ENCODE measurements at places on chromosomes 13 and 19.

DNA sequence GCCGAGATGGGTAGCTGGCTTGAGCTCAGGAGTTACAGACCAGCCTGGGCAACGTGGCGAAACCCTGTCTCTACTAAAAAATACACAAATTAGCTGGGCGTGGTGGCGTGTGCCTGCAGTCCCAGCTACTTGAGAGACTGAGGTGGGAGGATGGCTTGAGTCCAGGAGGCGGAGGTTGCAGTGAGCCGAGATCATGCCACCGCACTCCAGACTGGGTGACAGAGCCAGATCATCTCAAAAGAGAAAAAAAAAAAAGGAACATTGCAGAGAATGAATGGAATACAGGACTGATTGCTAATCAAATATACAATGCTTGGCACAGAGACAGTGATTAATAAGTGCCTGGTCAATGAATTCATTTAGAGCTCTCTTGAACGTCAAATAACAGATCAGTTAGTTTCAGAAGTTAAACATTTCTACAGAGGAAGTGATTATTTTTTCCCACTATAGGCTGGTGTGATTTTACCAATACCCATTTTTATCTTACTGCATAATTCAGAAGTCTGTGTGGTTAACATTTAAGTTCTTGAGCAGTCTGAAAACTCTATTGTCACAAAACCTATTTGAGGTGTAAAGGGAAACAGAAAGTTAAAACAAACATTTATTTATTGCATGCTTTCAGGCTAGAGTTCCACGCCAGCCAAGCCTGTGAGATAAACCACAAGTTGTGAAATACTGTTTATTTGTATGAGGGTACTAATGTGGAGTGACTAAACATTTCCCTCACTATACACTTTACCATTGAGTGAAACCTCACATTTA, 7.7 kb upstream of the TBC1D4 start:
- no peak for DNase-seq

DNA sequence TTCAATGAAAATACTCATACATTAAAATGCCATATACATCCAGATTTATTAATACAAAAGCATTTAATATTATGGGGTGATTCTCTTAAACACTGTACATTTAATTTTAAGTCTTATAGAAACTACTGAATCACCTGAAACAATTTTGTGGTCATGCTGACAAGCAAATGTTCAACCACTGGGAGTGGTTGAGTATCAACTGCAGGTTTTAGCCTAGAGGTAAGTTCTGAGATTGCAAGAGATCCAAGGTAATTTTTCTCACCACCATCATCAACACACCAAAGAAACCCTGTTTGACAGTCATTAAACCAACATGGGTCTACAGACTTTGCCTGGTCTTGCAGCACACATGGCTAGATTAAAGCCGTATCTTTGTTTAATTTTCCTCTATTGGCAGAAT, 196.3 kb downstream of the LHFPL6 start:
- DNase-seq, result no peak

DNA sequence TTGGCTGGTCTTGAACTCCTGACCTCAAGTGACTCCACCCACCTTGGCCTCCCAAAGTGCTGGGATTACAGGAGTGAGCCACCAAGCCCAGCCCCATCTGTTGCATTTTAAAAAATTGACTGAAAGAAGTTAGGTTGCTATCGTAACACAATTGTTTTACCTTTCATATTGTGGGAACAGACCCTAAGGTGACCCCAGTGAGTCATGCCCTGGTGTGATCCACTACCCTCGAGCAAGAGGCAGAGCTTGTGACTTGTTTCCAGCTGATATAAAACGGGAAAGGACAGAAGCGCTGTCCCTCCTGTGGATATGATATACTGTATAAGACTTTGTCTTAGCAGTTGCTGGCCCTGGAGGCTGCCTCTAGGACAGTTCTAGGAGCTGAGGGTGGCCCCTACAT, 308.6 kb downstream of the HS6ST3 start:
- no peak for DNase-seq

DNA sequence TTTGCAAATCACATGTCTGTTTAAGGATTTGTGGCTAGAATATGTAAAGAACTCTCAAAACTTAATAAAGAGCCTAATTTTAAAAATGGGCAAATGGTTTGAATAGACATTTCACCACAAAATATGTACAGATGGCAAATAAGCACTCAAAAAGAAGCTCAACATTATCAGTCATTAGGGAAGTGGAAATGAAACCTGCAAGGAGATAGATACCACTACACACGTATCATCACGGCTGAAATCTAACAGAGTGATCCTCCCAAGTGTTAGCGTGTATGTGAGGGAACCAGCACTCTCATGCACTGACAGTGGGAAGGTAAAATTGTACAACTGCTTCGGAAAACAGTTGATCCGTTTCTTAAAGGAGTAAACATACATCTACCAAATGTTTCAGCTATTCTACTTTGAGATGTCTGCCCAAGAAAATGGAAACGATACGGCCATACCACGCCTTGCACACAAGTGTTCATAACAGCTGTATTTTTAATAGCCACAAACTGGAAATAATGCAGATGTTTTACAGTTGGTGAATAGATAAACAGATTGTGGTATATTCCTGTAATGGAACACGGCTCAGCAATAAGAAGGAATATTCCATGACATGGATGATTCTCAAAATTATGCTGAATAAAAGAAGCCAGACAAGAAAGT, 14.5 kb downstream of the ARHGEF7 start:
- no peak for DNase-seq

Data from T-cell (primary cell).